ENCODE measurements at places on chromosomes 13 and 19.

- DNase-seq = no peak
Measured at GRCh38 chr19:40234429-40235237, 8.1 kb upstream of the CCNP start.

DNA sequence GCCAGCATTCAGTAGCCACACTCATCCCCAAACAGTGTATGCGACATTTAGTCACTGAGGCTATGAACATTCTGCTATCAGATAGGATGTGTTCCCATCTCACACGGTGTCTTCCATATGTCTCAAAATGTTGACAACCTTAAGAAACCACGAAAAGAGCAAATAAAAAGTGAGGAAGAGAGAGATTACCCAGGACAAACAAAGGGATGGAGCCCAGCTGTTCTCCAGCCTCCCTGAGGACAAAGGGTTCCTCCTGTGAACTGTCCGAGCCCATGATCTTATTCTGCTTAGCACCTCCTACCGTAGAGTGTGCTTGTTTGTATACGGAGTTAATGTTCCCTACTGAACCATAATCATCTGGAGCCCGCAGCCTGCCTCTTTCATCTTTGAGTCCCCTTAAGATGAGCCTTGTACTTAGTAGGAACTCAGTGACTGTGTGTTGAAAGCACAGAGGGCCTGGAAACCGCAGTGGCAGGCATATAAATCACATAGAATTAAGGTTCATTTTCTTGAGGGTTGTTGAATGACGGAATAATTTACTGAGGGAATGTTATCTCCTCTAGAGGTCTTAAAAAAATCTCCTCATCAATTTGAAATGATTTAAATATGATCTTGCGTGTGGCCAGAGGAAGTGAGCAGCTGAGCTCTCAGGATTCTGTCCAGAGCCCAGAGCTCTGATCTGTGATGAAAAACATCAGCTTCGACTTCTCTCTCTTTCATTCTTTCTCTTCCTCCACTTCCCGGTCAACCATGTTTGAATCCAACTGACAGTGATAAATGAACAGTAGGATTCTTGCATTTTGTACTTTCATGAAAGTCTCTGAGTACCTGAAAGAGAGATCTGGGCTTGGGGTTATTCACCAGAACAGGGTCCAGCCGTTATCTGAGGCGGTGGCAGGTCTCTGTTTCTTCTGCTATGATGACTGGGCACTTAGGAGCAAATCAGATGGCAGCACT, 200.5 kb downstream of the KLF5 start:
- no peak for DNase-seq

- no peak for DNase-seq
Measured at GRCh38 chr13:19713186-19713965, 69.4 kb downstream of the PSPC1 start.

DNA sequence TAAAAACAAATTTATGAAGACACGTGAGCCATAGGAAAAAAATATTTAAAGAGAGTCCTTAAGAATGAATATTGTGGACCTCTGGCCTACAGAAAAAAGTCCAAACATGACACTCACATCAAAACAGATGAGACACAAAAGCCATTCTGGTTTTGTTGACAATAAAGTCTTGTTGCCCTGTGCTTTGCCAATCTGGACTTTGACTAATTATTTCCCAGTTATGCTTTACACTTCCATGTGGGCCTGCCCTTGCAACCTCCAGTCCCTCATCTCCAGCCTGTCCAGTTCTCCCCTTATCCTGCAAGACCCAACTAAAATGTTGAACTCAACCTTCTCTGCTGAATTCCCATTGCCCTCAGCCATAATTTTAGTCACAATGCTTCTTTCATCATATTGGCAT, 184.5 kb upstream of the SERP2 start:
- DNase-seq = no peak

GRCh38 chr13:32587811-32588170, 1.5 kb downstream of the PDS5B start:
- no peak for DNase-seq

DNA sequence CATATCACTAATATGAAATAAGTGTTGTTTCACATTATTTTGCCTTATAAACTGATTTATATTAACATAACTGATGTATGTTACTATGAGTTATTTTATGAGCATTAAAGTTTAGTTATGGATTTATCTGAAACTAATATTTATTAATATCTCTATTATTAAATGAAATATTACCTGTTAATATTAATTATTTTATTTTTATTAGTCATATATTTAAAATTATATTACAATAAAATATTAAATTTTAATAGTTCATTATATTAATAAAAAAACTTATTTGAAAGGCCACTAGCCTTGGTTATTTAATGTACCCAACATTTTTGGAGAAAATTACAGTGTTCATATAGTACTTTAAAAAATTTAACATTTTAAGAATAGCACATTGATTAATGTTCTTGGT, 1643.4 kb upstream of the MIR17HG start:
- no peak for DNase-seq

DNA sequence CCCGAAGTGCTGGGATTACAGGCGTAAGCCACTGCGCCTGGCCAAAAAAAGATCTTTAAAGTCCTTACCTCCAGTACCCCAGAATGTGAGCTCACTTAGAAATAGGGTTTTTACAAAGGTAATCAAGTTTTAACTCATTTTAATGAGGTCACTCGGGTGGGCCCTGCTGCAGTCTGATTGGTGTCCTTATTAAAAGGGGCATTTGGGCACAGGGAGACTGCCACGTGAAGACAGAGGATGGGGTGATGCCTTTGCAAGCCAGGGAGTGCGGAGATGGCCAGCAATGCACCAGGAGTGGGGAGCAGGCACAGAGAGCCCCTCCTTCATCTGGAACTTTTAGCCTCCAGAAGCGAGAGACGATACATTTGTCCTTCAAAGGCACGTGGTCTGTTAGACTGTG, 11.7 kb downstream of the NKPD1 start:
- DNase-seq = no peak

DNA sequence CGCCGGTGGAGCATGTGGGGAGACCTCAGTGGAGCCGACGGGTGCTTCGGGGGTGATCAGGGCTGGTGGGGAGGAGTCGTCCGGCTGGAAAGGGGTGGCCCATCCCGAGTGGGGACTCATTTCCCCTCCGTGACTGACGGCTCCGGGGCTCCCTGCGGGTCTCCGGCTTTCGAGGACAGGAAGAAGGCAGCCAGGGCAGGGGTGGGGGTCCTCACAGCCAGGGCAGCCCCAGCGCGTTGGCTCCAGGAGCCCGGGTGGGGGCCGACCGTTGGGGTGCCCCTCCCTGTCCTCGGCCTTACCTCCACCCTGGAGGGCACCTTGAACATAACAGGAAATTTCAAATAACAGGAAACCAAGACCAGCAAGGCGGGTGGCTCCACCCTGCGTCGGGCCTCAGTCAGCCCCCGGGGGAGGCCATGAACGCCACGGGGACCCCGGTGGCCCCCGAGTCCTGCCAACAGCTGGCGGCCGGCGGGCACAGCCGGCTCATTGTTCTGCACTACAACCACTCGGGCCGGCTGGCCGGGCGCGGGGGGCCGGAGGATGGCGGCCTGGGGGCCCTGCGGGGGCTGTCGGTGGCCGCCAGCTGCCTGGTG, at the start of gene S1PR4:
S1PR4 (plus strand) TSS at position 393 of the 596 bp plus-strand sequence; CDS start at position 417, 24 bp downstream.
- no peak for DNase-seq

- DNase-seq = no peak
Measured at GRCh38 chr19:39518458-39518857, 3.5 kb downstream of the SELENOV start.

- no peak for DNase-seq
Measured at GRCh38 chr13:20363603-20364002, 131.5 kb upstream of the GJB6 start.

- DNase-seq = no peak
Measured at GRCh38 chr13:80447747-80448146, 106.8 kb upstream of the SPRY2 start.

GRCh38 chr19:27955485-27956480, 1257.2 kb downstream of the UQCRFS1 start:
- no peak for DNase-seq

- DNase-seq = no peak
Measured at GRCh38 chr19:45146251-45146650, 14.5 kb downstream of the NKPD1 start.

DNA sequence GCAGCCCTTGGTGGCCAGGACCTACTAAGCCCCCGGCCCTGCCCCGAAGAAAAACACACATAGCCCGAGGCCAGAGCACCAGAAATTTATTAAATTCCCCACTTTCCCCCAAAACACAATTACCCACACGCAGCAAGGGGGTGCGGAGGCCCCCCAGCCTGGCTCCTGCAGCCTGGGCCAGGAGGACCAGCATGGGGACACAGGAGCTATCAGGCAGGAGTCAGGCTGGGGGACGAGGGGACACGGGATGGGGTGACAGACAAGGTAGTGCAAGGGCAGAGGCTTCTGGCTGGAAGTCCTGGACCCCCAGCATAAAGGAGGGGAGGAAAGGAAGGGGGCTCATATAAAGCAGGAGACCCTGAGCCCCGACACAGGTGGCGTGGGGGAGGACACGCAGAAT, 3.1 kb downstream of the RNU6-9 start:
- no peak for DNase-seq

DNA sequence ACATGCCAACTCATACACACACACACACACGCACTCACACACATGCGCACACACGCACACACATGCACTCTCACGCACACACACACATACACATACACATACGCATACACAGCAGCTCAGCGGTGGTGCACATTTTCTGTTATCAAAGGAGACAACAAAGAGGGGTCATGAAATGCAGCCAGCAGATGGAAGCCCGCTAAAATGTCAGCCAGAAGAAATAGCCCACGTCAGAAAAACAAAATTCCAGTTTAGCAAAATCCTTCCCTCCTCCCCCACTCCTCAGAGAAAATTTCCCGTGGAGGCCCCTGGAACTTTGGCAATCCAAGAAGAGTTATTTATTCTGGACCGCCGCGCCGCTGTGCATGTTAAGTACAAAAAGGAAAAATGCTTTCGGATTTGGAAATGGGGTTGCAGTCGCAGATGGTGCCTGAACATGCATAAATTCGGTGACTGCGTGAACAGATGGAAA, 114.6 kb upstream of the VSTM2B start:
- DNase-seq = no peak

- no peak for DNase-seq
Measured at GRCh38 chr13:88103824-88104223, 432.7 kb downstream of the SLITRK5 start.

- DNase-seq = no peak
Measured at GRCh38 chr19:10593820-10594637, 6.9 kb upstream of the AP1M2 start.

- no peak for DNase-seq
Measured at GRCh38 chr19:17751912-17752273, 616 bp downstream of the FCHO1 start.

GRCh38 chr19:40685563-40685962, 4.9 kb downstream of the NUMBL start:
- DNase-seq = no peak

DNA sequence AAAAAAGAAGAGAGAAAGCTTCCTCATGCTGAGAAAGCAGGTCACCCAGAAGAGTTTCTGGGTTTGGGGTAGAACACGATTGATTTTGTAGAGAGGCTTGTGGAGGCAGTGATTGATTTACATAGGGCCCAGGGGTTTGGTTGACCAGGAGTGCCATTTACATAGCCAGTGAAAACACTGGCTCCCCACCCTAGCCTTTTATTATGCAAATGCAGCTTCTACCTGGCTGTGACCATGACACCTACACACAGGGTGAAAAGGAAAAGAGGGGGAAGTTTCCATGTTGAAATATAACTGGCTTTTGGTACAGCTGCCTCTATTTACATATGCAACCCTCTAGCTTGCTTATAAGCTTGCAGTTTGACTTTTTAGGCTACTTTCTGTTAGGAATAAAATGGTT, 62.0 kb downstream of the ZNF100 start:
- no peak for DNase-seq

DNA sequence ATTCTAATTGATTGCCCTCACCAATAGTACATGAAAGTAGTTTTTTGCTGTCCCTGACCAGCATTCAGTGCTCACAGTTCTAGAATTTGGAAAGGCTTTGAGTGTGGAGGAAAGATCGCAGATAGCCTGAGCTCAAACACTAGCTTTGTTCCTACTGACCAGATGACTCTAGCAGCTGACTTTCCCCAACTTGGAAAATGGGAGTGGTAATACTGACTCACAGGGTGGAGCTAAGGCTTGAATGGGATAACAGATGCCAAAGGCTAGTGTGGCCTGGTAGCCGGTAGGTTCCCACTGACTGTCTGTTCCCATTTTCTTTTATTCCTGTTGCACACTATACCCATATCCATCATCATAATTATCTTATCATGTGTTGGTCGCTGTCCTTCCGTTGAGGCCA, 3.7 kb downstream of the ZSCAN22 start:
- no peak for DNase-seq

DNA sequence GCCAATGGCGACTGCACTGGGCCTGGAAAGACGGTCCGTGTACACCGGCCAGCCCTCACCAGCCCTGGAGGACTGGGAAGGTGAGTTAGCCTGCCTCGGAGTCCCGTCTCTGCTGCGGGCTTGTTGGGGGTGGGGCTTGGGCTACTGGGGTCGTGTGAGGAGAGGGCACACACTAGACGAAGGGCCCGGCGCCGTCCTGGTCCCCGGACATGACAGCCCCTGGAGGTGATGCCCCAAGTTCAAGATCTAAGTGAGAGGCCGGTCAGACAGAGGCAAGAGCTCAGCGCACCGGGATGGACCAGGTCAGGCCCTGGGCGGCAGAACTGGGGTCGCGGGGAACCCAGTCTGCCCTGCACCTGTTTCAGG, 1.6 kb downstream of the CILP2 start:
- DNase-seq = no peak

GRCh38 chr19:6381030-6381750, 5.5 kb upstream of the PSPN start:
- no peak for DNase-seq

GRCh38 chr13:51035978-51036377, 75.1 kb downstream of the C13orf42 start:
- DNase-seq = no peak

DNA sequence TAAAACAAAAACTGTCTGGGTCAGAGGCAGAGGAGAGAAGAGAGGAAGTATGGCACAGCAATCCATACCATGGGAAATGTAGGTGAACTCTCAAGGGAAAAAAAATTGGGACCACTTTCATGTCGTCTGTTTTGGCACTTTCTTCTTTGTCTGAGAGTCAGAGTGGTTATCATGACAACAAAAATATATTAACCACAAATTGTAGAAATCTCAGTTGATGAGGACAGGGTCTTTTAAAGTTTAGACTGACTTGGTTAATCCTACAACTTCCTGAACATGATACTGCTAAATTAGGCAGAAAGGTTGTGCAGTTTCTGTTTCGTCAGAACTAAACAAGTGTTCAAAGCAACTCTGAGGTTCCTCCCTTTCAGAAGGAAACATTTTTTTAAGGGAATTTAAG, 15.2 kb downstream of the KLF5 start:
- no peak for DNase-seq

DNA sequence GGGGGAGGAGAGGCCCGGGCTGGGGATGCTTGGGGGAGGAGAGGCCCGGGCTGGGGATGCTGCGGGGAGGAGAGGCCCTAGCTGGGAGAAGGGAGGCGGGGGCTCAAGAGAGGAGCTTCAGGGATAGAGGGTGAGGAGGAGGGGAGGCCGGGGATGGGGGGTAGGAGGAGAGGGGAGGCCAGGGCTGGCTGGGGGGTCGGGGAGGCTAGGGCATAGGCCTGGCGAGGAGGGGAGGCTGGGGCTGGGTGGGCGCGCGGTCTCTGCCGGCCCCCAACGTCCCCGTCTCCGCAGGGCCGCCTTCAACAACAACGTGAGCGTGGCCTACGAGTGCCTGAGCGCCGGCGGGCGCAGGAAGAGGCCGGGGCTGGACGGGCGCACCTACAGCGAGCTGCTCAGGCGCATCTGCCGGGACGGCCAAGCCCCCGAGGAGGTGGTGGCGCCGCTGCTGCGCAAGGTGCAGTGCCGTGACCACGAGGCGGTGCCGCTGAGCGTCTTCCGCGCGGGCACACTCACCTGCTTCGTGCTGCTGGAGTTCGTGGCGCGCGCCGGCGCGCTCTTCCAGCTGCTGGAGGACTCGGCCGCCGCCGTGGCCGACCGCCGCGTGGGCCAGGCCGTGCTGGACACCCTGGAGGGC, 11.4 kb downstream of the TPGS1 start:
- no peak for DNase-seq
